Left ventricle myocardium superior (tissue), 1 donor: ENCODE measurements at places on chromosomes 13 and 19. TPM values are rescaled to one million over a fixed set of nuclear protein-coding genes. Genes with fewer than 3 reads are reported as not detected.

The HIPK4 gene
- not detected for total RNA-seq

DNA sequence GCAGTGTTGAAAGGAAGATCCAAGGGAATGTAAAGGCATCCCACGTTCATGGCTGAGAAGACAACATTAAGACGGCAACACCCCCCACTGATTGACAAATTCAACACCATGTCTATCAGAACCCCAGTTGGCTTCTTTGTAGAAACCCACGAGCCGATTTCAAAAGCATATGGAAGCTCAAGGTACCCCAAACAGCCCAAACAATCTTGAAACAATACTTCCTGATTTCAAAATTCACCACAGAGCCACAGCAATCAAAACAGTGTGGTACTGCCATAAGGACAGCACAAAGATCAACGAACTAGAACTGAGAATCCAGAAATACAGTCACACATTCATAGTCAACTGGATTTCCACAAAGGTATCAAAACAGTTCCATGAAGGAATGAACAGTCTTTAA is 6.2 kb downstream of the MIER2 start:
- DNase-seq = no peak

DNA sequence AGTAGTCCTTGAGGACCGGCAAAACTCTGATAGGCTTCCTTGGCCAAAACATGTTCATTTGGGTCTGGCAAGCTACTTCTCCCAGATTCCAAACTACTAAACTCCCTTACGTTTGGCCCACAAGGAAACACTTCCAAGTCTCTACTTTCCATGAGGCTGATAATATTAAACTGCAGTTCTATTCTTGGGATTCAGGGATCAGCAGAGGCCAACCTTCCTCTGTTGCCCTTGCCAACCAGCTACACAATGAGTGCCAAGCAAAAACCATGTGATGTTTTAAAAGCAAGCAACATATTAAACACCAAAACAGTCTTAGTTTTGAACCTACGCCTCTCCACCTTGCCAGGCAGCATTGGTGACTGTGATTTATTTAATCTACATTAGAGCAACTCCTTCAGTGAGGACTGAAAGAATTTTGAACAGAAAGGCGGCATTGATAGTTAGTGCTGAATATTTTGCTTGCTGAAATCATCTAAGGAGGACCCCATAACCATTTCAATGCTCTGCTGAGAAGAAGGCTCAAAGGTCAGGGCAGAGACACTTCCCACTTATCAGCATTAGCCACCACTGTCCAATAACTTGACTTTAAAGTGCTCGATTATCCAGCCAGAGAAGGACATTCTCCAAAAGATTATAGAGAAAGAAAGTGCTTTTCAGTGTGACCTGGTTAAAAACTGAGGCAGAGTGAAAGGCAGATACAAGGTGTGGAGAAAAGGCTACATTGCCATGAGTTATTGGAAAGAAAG is 287.1 kb downstream of the TBC1D4 start:
- DNase-seq = peak; percentile 35

The CEACAM6 gene
- not detected for total RNA-seq

The ZNF765 gene
- 4.7 TPM for total RNA-seq

The SLC25A23 gene
- total RNA-seq = 110 TPM

The ADGRE2 gene
- total RNA-seq = 0.72 TPM

DNA sequence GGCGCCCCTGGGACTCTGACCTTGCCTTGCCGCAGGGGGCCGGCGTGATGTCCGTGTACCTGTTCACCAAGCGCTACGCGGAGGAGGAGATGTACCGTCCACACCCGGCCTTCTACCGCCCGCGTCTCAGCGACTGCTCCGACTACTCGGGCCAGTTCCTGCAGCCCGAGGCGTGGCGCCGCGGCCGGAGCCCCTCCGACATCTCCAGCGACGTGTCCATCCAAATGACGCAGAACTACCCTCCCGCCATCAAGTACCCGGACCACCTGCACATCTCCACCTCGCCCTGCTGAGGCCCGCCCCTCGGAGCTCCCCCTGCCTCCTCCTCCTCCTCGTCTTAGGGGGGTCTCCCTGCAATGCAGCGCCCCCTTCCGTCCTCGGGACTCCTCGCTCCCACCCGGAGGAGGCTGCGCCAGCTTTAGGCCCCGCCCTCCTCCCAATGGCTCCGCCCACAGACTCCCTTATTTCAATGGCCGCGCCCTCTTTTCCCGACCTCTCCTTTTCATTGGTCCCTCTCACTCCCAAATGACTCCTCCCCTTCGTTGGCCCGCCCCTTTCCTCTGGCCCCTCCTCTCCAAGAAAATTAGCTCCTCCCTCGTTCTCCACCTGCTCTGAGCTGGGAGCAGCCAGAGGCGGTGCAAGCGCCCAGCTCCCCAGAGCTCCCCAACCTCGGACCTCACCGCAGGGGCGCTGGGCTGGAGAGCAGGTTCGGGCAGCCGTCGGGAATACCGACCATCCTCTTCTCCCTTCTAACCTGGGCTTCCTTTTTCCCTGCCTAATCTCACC is 20.5 kb upstream of the CACNG8 start:
- no peak for DNase-seq

The XRCC1 gene
- total RNA-seq = 15.7 TPM

DNA sequence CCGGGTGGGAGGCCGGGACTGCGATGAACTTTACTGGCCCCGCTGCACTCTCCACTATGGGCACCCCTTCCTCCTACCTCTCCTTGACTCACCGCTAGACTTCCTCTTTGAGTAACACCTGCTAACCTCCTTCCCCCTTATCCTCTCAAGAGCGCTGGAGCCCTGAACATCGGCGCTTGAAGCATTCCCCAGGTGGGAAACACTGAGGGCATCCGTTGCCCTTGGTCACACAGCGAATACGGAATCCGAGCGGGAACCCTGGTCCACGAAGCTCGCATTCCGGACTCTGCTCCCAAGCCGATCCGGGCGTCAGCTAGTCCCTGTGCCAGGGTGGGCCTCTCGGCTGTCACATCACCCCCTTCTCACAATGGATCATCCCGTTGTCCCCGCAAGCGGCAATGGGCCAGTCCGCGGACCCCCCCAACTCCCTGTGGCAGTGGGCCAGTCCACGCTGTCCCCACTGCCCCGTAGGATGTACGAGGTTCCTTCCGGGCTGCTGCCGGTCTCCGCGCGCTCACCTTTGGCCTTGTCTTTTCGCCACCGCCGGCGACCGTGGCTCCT is 4.2 kb downstream of the LIPE start:
- no peak for DNase-seq

The RAB20 gene
- 10.3 TPM for total RNA-seq

DNA sequence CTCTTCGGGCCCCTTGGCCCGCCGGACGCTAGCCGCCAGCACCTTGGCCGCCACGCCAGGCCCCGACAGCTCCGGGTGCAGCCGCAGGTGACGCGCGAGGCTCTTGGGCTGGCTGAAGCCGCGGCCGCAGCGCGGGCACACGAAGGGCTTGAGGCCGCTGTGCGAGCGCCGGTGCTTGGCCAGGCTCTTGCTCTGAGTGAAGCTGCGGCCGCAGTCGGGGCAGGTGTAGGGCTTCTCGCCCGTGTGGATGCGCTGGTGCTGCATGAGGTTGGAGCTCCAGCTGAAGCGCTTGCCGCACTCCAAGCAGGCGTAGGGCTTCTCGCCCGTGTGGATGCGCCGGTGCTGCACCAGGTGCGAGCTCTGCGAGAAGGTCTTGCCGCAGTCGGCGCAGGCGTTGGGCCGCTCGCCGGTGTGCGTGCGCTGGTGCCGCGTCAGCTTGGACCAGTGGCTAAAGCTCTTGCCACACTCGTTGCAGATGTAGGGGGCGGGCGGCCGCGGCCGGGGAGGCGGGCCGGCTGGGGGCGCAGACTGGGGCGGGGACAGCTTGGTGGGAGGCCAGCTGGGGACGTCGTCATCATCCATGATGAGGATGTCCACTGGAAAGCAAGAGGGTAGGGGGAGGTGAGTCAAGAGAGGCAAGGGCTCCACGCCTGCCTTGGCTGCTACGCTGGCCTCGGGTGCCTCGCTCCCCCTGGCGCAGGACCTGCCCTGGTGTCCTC is 32.4 kb downstream of the ZNF787 start:
- DNase-seq = no peak
